ENCODE measurements at places on chromosomes 2 and 18. TPM values are rescaled to one million over a fixed set of nuclear protein-coding genes. Genes with fewer than 3 reads are reported as not detected.
A peak's percentile ranks its signal among the peaks of the same experiment; 100 is the strongest.

The DYSF gene
- 0.23 TPM for total RNA-seq

The ACADL gene
- not detected for total RNA-seq

The PRKAG3 gene
- total RNA-seq, result not detected

The C2orf15 gene
- total RNA-seq, result 2.1 TPM

The EIF4E2 gene
- total RNA-seq, result 54.0 TPM

The DSC1 gene
- 0.06 TPM for total RNA-seq

The MRPL19 gene
- total RNA-seq, result 56.4 TPM

The SCG2 gene
- not detected for total RNA-seq

The MAP3K19 gene
- 0.64 TPM for total RNA-seq

The GREB1 gene
- total RNA-seq, result 0.91 TPM

The MSH6 gene
- 126 TPM for total RNA-seq

DNA sequence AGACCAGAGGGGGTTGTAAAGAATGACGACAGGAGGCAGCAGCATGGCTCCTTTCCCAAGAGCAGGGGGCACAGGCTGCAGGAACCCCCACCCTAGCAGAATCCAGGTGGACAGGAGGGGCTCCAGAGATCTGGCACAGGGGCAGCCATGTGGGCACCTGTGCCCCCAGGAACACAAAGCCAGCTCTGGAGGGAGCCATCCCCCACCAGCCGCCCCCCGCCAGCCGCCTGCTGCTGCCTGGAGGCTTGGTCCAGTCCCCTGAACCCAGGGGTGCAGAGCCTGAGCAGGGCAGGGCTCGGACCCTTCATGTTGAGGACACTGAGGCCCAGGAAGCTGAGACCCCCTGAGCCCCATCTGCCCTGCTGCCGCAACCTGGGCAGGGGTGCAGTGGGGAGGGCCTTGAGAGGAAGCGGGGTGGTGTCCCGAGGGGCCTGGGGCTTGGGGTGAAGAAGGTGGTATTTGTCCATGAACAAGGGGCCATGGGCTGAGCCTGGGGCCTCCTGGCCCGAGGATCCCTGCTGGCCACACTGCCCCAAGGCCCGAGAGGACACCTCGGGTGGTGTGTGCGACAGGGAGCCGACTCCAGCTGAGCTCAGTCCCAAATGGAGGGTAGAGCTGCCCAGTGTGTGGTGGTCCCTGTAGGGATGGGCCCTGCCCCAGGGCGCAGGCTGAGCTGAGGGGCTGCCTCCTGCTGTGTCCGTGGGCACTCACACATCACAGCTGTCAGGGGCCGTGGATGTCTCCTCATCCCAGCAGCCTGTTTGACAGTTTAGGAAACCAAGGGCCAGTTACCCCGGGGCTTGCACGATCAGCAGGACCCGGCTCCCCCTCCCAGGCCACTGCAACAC, 39.8 kb upstream of the SNED1 start:
- DNase-seq, result no peak

GRCh38 chr2:149333636-149334035, 3.2 kb downstream of the LYPD6 start:
- no peak for DNase-seq

DNA sequence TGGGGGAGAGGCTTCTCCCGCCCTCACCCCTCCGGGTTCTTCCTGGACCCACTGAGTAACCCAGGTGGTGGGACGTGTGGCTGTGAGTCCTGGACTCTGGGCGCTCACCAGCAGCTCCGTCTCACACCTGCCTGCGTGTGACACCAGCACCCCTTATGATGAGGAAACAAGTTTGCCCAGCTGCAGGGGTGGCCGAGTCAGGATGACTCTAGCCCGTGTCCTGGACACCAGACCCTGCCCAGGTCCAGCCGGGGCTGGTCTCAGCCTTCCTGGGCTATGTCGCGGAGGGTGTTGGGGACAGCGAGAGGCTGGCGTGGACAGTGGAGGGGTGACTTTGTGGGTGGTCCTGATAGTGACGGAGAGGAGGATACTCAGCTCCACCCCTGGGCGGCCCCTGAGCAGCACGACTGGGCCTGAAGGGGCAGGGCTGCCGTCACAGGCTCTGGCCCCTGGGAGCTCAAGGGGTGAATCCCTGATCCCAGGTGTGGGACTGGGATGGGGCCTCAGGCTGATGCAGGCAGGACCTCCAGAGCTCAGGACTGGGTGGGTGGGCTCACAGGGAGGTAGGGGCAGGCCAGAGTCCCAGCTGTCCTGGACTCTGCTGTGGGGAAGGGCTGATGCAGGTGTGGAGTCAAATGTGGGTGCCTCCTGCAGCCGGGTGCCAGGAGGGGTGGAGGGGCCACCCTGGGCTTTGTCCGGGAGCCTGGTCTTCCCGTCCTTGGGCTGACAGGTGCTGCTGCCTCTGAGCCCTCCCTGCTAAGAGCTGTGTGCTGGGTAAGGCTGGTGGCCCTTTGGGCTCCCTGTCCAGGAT, 3.7 kb downstream of the GPR35 start:
- DNase-seq, result peak; percentile 47

GRCh38 chr2:189609853-189610252, 29.3 kb upstream of the SLC40A1 start:
- no peak for DNase-seq

DNA sequence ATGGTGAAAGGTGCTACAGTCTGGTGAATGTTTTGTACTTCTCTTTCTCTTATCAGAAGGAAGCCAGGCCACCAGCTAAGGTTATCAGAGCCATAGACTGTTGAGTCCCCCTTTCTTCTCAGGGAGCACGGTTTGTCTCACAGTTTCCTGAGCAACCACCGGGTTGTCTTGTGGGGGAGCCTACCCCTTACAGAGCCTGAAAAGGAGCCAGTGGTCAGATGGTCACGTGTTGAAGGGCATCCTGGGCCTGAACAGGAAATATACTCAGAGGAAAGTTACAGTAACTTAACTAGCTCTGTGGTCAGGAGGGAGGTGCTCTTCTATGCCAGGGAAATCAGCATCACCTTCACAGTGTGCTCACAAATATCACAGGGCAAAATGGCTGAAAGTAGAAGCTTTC, 11.6 kb downstream of the CD28 start:
- DNase-seq, result peak; percentile 84

GRCh38 chr2:197852108-197852507, 47.7 kb downstream of the PLCL1 start:
- DNase-seq, result no peak

- DNase-seq, result no peak
Observed at GRCh38 chr2:104836265-104836664, 17.6 kb upstream of the POU3F3 start.

DNA sequence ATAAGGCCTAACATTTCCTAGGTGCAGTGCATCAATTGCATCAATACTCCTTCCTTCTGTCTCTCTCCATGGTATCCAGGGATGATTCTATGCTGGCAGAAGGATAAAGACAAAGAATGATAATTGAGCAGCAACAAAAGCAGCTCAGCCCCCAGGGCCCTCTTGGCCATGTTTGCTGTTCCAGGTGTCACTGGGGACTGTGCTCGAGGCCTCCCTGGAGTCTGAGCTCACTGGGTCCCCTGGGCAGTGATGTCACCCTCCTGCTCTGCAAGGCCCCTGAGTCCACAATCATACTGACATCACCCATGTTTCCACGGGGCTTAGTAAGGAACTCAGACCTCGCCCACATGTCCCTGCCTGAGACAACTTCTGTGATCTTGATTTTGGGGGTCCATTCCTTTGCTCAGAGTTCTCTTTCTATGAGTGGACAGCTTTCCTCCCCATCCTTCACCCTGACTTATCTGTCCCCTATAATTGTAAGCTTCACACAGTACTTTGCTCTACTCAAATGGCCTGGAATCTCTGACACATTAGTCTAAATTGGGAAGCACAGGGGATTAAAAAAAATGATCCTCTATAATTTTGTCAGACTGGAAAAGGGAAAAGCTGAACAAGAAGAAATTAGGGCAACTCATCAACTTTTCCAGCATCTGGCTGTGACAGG, 15.8 kb upstream of the EXOC6B start:
- DNase-seq, result no peak

GRCh38 chr18:38312532-38312931, 746.9 kb upstream of the CELF4 start:
- DNase-seq, result no peak

GRCh38 chr18:39172695-39173421, 1607.3 kb upstream of the CELF4 start:
- DNase-seq, result no peak

GRCh38 chr2:109134741-109135358, 5.8 kb downstream of the SH3RF3 start:
- DNase-seq, result no peak

DNA sequence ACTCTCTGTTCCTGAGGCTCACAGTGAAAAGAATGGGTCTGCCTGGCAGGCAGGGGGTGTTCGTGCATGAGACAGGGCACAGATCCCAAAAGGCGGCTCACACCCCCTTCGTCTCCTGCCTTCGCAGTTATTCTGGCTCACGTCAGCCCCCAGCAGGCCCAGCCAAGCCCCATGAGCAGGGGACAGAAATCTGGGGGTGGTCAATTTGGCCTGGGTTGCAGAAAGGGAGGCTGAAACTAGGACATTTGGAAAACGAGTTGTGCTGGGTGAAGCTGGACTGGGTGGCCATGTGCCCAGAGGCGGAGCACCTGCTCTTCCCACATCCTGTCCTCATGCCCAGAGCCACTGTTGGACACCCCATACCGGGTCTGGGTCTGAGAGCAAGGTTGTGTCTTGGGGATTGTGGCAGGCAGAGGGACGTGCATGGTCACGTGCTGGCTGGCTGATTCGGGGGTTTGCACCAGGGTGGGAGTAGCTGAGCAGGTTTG, 99.0 kb upstream of the MCFD2 start:
- no peak for DNase-seq

DNA sequence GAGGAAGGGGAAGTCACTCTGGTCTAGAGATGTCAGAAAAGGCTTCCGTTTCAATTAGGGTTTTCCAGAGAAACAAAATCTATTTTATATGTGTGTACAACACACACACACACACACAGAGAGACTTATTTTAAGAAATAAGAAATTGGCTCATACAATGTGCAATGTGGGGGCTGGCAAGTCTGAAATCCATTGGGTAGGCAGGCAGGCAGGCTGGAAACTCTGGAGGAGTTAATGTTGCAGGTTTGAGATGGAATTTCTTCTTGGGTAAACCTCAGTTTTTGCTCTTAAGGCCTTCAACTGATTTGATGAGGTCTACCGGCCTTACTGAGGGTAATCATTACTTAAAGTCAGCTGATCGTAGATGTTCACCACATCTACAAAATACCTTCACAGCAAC, 62.6 kb downstream of the MDH1 start:
- DNase-seq, result no peak

GRCh38 chr2:64296695-64297346, 152.6 kb upstream of the PELI1 start:
- DNase-seq, result no peak

GRCh38 chr2:37698931-37699481, 27.6 kb upstream of the CDC42EP3 start:
- no peak for DNase-seq

- no peak for DNase-seq
Observed at GRCh38 chr2:101624706-101625332, 72.7 kb upstream of the MAP4K4 start.

DNA sequence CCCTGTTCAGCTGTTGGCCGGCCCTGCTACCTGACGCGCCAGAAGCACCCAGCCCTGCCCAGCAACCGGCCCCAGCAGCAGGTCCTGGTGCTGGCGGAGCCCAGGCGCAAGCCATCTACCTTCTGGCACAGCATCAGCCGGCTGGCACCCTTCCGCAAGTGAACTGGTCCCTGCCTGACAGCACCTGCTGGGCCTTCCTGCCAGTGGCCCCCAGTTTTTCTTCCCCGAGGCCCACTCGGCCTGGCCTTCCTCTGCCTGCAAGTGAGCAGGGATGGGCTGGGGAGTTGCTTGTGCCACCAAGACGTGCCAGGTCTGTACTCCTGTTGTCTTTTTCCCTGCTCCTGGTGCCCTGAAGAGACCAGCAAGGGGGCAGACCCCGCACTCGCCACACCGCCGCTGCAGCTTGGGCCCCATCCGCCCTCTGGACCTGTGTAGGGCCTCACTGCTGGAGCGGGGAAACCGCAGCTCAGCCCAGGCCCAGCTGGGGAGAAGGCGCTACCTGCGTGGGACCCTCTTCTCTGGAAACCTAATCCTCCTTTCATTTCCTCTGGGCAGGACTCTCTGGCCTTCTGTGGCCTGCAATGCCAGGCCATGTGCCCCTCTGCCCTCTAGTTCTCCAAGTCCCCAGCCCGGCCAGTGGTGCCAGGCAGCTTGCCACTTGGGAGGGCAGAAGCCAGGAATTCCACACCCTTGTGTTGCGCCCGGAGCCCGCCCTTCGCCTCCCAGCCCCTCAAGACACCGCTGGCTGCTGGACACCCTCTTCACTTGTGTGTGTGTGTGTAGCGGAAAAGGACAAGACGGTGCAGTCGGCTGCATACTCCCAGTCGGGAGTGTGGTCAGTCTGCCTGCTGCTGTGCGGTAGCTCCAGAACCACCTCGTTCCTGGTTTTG, 47.0 kb downstream of the FAM168B start:
- no peak for DNase-seq

GRCh38 chr2:98598781-98599428, 9.4 kb downstream of the COA5 start:
- DNase-seq, result no peak

- no peak for DNase-seq
Observed at GRCh38 chr2:222178450-222178849, 120.3 kb downstream of the PAX3 start.

DNA sequence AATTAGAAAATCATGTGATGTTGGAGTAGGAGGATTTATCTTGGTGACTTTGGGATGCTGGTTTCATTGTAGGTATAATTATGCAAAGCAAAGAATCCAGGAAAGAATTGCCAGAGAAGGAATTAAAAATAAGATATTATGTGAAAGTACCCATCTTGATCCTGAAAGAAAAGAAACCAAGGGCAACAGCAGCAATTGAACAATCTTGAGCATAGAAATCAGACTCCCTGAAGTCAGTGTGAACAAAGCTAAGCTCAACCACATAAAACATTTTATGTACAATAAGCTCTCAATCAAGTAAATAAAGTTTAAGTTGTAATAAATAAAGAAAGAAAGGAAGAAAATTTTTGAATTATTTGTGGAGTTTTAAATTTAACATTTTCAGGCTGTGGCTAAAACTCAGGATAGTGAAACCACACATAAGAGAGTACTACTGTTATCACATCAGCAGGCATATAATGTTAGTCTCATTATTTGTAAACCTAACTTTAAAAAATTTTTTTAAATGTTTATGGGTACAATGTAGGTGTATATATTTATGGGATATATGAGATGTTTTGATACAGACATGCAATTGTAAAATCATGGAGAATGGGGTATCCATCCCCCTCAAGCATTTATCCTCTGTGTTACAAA, 32.8 kb upstream of the GPR55 start:
- no peak for DNase-seq

GRCh38 chr18:23690505-23691068, 1.3 kb downstream of the LAMA3 start:
- DNase-seq, result no peak

- DNase-seq, result no peak
Observed at GRCh38 chr2:122112216-122113005, 357.0 kb downstream of the TSN start.

DNA sequence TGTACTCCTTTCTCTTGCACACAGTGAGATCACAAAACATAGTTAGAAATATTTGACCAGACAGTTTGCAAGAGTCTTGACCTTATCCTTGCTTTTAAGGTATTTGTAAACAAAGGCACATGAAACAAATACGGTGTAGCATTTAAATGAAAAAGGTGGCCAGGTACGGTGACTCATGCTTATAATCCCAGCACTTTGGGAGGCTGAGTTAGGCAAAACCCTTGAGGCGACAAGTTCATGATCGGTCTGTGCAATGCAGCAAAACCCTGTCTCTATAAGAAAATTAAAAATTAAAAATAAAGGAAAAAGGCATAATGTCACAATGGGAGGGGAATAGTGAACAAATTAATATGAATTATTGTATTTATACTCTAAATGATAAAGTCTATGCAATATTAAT, 109.5 kb upstream of the PIK3C3 start:
- no peak for DNase-seq

- no peak for DNase-seq
Observed at GRCh38 chr18:2680216-2680792, 24.8 kb downstream of the SMCHD1 start.

All from activated naive CD4-positive, alpha-beta T cell treated with anti-CD3 and anti-CD28 coated beads, Interleukin-2, amount 50 U/mL, for 72 hours (primary cell).